ENCODE measurements at places on chromosomes 16 and 17.
A peak's percentile ranks its signal among the peaks of the same experiment; 100 is the strongest.

GRCh38 chr17:8940866-8941471, 24.5 kb downstream of the PIK3R5 start:
- peak; percentile 53 for DNase-seq

GRCh38 chr16:71360378-71360777, 1.9 kb downstream of the CALB2 start:
- DNase-seq = no peak

- no peak for DNase-seq
Observed at GRCh38 chr17:34503528-34504195, 75.7 kb upstream of the TMEM132E start.

- DNase-seq = no peak
Observed at GRCh38 chr16:11401161-11402050, 56.1 kb downstream of the RMI2 start.
